ENCODE measurements at places on chromosomes 16 and 17.

DNA sequence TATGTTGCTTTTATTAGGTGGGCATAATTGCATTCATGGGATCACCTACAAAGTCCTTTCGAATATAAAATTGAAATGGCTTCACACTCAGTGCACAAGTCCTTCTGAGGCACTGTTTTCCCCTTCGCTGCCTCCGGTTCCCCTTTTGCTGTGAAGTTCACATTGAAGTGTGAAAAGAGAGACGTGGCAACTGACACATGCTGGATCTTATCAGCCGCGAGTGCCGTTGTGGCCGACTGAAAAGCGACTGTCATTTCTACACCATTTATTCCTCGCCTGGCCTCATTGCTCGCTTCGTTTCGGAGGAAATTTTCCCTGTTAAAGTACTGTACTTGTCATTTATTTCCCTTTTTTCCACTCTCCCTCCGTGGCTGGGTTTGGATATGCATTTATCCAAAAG lies 423.5 kb downstream of the MAF start:
- DNase-seq, result no peak

GRCh38 chr16:55592306-55592705 lies 25.8 kb downstream of the CAPNS2 start:
- DNase-seq, result no peak

DNA sequence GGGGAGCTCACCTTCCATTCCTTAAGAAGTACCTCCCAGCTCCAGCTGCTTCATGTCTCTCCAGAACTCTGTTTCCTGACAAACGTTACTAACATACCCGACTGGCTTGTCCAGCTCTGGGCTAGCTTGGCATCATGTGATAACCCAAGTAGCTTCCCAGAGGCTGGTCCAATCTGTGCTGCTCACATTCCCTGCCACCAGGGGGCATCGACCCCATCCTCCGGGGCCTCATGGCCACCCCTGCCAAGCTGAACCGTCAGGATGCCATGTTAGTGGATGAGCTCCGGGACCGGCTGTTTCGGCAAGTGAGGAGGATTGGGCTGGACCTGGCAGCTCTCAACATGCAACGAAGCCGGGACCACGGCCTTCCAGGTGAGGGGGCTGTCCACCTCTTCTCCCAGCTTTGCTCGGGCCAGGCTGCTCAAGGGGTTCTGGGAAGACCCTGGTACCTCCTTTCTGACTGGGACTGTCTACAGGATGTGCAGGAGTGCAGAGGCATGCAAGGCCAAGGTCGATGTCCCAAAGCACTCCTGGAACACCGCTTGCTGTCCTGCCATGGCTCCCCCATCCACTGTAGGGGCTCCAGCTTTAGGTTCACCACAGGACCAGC lies 7.6 kb downstream of the EPX start:
- DNase-seq, result no peak

DNA sequence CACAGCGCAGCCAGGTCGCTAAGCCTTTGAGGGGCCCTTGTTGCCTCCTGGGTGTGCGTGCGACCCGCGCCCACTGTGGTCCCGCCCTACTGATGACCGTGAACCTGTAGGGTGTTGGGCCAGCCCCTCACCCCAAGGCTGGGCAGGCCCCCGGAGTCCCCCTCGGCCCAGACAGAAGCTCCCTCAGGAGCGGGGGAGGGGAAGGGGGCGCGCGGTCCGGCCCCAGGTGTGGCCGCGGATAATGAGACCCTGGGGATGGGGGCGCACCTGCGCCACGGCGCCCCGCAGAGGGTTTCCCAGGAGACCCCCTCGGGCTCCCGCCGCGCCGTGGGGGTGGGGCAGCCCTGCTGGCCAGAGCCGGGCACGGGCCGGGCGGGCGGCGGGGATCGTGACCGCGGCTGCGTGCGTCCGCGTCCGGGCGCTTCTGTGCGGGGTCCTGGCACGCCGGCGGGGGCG lies 358 bp upstream of the ARHGDIG start:
- DNase-seq, result no peak

GRCh38 chr16:65455761-65456160 lies 333.9 kb upstream of the CDH11 start:
- no peak for DNase-seq
